Naive thymus-derived CD4-positive, alpha-beta T cell (primary cell): ENCODE measurements at places on chromosomes 2 and 18.

GRCh38 chr2:158723181-158723838, 71.8 kb upstream of the DAPL1 start:
- DNase-seq: no peak

GRCh38 chr2:209824391-209824790, 52.8 kb downstream of the UNC80 start:
- DNase-seq: no peak

DNA sequence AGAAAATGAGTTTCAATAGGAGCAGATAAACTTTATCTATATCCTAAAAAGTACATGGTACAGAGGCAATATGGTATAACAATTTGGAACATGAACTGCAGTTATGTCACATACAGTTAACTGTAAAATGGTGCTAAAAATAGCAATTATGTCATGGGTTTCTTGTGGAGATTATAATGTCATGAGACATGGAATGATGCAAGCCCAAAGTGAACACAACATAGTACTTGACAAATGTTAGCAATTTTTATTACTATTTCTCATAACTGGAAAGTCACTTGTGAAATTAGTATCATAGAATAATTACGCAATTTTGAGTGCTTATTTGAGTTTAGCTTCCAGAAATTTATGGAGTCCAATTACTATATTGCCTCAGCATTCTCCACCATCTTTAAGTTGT, 1263.4 kb downstream of the DSC3 start:
- DNase-seq: no peak

DNA sequence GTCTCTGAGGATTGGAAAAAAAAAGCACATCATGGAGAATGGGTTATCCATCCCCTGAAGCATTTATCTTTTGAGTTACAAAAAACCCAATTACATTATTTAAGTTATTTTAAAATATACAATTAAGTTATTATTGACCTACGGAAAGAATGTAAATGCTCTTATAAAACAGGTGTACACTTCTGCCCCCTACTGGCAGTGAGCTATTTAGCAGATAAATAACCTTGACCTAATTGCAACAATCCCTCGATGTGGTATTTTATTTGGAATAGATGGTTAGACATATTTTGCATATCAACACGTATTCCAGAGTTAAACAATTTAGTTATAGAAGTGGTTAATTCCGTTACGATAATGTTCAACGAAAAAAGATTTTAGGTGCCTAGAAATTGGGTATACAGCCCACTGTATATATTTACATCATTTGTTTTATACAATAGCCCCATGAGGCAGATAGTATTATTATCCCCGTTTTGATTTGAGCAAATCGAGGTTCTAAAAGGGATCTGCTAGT, 9.1 kb upstream of the DAW1 start:
- DNase-seq: no peak

- DNase-seq: no peak
Measured at GRCh38 chr2:148988337-148988736, 50.2 kb upstream of the LYPD6B start.

- no peak for DNase-seq
Measured at GRCh38 chr2:98896416-98896815, 39.6 kb downstream of the CRACDL start.
